ENCODE measurements at places on chromosomes 5 and 9.

DNA sequence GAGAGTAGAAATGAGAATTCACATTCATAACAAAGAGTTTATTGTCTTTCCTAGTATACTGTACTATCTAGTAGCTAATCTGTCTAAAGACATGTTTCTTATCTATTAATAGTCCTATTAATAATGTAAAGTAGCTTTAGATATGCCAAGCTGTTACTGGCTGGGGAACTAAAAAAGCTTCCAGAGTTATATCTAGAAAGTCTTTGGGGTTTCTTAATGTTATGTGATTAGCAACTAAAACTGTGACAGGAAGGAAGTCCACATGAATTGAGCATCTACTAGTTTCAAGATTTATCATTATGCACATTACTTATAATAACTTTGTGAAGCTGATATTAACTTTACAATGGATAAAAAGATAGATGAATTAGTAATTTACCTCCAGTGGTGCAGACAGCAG, 122.7 kb upstream of the CDKN2B start:
- DNase-seq = no peak

- DNase-seq = no peak
Observed at GRCh38 chr5:103178167-103178566, 58.1 kb downstream of the PPIP5K2 start.

DNA sequence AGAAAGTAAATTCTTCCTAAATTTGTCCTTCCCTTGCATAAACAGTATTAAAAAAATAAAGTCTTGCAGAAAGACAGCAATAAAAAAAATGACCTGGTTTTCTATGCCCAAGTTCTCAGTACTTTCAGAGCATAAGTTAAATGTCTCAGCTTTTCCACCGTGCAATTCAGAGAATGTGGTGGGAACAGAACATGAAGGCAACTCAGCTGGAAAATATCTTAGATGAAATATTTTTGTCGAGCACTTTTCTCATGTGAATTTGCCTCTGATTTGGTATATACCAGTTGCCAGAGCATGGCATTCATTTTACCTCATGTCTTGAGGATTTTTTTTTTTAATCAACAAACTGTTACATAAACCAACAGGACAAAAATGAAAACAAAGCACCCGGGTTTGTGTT, 176.1 kb downstream of the CETN3 start:
- peak; percentile 16 for DNase-seq

GRCh38 chr5:149869411-149869821, 75.2 kb downstream of the PDE6A start:
- DNase-seq = no peak

GRCh38 chr5:78405829-78406750, 45.7 kb downstream of the SCAMP1 start:
- no peak for DNase-seq

DNA sequence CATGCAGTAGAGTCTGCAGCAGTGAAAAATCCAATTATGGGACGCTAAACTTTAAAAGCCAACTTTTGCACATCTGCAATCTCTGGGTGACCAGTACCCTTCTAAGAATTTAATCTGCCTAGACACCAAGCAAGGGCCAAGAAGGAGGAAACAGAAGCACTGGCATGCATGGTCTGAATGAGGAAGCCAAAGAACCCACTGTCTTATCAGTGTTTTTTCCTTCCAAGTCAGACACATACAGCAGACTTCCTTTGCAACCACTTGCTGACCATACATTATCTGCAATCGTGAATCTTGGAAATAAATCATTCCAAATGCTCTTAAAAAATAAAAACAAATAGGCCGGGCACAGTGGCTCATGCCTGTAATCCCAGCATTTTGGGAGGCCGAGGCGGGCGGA, 65.9 kb downstream of the DEPDC1B start:
- DNase-seq = no peak

DNA sequence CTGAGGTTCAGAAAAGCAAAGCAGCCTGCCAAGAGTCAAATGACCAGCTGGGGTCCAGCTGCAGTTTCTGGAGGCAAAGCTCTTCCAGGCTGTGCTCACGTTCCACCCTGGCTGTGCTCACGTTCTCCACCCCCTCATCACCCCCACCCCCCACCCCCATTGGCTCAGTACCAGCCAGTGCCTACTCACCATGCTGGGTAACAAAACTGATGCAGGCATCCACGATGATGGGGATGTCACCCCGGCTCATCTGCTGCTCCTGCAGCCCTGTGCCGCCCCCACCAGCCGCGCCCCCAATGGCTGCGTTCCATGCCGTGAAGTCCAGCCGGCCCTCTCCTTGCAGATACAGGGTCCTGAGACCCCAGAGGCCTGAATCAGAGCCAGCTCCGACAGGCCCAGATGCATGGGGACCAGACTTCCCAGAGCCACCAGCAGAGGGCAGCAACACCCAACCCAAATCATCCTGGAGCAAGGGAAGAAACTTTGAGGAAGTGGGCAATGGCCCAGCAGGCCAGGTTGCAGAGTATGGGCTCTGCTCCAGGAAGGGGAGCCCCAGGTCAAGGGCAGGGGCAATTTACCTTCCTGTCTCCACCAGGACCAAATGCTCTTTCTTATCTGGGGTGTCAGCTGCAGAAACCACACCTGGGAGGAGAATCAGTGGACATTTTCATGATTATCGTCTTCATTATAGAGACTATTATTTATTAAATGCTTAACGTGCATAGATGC, 13.7 kb upstream of the FCHSD1 start:
- DNase-seq = no peak

DNA sequence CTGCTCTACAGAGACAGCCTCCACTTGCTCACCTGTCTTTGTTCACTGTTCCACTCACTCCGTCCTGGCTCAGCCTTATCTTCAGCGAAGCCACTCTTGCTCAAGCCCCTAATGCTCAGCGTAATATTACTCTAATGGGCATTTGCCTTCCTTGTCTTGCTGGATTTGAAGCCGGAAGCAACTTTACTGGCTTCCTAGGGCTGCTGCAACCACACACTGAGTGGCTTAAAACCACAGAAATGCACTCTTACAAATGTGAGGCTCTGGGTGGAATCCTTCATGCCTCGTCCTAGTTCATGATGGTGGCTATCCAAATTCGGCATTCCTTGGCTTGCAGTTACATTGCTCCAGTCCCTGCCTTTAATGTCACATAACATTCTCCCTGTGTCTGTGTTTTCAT, 85.5 kb upstream of the MARCHF11 start:
- DNase-seq = no peak

DNA sequence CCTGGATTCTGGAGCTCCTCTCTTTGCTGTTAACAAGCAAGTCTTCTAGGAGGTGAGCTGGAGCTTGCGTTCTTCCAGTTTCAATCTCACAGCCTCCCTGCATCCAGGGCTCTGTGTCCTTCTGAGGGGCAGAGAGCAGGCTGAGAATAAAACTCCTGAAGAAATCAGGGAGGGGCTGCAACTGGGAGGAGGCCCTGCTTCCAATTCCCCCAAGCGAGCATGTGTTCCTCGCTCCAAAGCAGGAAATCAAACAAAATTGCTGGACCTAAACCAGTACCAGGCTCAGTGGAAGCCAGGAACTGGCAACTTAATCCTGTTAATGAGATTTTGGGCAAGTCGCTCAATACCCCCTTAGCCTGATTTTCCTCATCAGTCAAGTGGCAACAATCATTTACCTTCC, 181.8 kb downstream of the ASTN2 start:
- no peak for DNase-seq

- DNase-seq = no peak
Observed at GRCh38 chr5:89308606-89309040, 425.6 kb upstream of the MEF2C start.

DNA sequence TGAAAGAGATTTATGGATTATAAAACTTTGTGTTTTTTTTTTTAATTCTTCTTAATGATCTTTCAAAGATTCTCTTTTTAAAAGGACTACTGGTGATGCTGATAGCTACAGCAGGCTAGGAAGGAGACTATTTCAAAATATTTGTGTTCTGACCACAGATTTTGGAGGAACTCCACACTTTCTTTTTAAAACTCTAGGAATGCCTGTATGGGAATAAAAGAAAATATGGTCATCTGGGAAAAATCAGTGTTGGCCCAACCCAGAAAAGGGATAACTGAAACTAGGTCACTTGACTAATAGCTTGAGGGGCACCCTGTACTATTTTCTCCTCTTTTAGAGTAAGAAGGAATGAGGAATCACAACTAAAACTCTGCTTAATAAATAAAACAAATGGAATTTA, 97.6 kb upstream of the ADAMTS19 start:
- no peak for DNase-seq

GRCh38 chr9:22416692-22417060, 29.9 kb upstream of the DMRTA1 start:
- DNase-seq = no peak

All from retinal pigment epithelial cell (primary cell).